Small intestine (tissue), 16 donors: ENCODE measurements at places on chromosomes 3 and 15. TPM values are rescaled to one million over a fixed set of nuclear protein-coding genes. Genes with fewer than 3 reads are reported as not detected.

- H3K4me3 ChIP-seq: no peak overlapping the region
- H3K36me3 ChIP-seq: no peaks in the 10 kb centered on the region
- DNase-seq: peak; percentile 17
- no peaks in the 10 kb centered on the region for H3K27me3 ChIP-seq
These were observed 40.0 kb downstream of the ASB7 start for GRCh38 chr15:100642213-100642949.

GRCh38 chr3:41726891-41727290 lies 235.0 kb downstream of the ULK4 start:
- H3K36me3 ChIP-seq: no peaks in the 10 kb centered on the region
- H3K27ac ChIP-seq: no peak overlapping the region
- no peak for DNase-seq
- H3K4me1 ChIP-seq: no peaks in the 10 kb centered on the region
- no peak overlapping the region for H3K4me3 ChIP-seq
- H3K27me3 ChIP-seq: no peaks in the 10 kb centered on the region

GRCh38 chr3:124361566-124361965 lies 368.7 kb upstream of the UMPS start:
- no peaks in the 10 kb centered on the region for H3K36me3 ChIP-seq
- DNase-seq: no peak

GRCh38 chr15:80309769-80310384 lies 57.9 kb upstream of the CTXND1 start:
- no peak overlapping the region for H3K4me3 ChIP-seq
- no peaks in the 10 kb centered on the region for H3K4me1 ChIP-seq
- H3K27ac ChIP-seq: no peak overlapping the region
- peak; percentile 60 for DNase-seq
- no peaks in the 10 kb centered on the region for H3K36me3 ChIP-seq

The RTP3 gene
- polyA plus RNA-seq: not detected

DNA sequence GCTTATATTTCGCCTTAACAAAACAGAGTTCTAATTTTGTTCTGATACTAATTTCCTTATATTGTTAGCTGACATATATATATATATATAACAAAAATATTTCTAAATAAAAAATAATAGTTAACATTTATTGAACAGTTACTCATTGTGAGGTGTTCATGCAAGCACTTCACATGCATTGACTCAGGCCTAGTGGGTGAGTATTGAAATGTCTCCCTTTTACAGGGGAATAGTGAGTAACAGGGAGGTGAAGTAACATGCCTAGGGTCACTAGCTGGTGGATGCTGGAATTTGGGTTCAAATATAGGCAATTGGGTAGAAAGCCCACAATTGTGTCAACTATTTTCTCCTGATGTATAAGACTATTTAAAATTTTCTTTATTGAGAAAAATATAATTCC lies 102.6 kb upstream of the ZPLD1 start:
- no peaks in the 10 kb centered on the region for H3K27me3 ChIP-seq
- no peaks in the 10 kb centered on the region for H3K36me3 ChIP-seq
- H3K27ac ChIP-seq: no peak overlapping the region
- H3K4me1 ChIP-seq: no peaks in the 10 kb centered on the region
- DNase-seq: no peak
- no peak overlapping the region for H3K4me3 ChIP-seq

The COX17 gene
- polyA plus RNA-seq: 313 TPM

DNA sequence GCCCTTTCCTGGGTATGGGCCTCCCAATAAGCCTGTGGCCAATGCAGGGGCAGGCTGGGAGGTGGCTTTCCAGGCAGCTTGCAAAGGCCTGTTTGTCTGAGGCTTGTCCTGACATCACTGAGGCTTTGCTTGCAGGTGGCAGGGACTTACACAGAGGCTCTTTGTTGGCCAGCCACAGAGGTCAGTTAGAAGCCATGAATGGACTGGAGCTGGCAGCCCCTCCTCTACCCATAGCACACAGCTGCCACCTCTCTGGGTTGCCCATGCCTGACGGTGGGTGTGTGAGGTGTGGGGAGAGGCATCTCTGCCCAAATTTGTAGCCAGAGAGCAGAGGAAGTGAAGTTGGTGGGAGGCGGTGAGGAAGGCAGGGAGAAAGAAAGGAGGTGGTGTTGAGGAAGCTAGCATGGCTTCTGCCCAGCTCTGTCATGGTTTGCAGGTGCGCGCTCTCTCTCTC lies 17.1 kb downstream of the LIMD1 start:
- H3K27ac ChIP-seq: no peak overlapping the region
- peaks cover 2% of the 10 kb centered on the region for H3K4me1 ChIP-seq
- no peaks in the 10 kb centered on the region for H3K36me3 ChIP-seq
- no peaks in the 10 kb centered on the region for H3K27me3 ChIP-seq
- no peak overlapping the region for H3K4me3 ChIP-seq

The SCAANT1 gene
- polyA plus RNA-seq: not detected

The TPRG1 gene
- 1.9 TPM for polyA plus RNA-seq

GRCh38 chr15:92878593-92879053 lies 21.5 kb upstream of the CHD2 start:
- no peaks in the 10 kb centered on the region for H3K27me3 ChIP-seq
- H3K27ac ChIP-seq: peak overlapping the region; percentile 58
- H3K36me3 ChIP-seq: no peaks in the 10 kb centered on the region
- peak; percentile 74 for DNase-seq
- no peak overlapping the region for H3K4me3 ChIP-seq

The PLCL2 gene
- 16.2 TPM for polyA plus RNA-seq

DNA sequence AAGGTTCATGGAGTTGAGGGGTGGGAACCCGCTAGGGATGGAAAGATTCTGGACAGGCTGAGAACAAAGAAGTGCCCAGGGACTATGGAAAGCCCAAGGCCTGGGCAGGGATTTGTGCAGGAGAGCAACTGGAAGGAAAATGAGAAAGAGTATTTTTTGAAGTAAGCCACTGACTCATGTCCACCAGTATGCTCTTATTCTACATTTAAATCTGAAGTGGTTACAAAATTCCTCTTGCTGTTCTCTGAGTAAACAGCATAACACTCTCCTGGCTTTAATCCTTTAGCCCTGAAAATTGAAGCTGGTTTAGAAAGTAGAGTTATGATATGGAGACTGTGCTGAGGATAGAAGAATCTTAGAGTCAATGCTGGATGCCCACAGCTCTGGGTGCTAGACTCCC lies 165.2 kb downstream of the ISL2 start:
- no peaks in the 10 kb centered on the region for H3K36me3 ChIP-seq
- H3K27ac ChIP-seq: no peak overlapping the region
- no peaks in the 10 kb centered on the region for H3K27me3 ChIP-seq
- DNase-seq: no peak
- peaks cover 3% of the 10 kb centered on the region for H3K4me1 ChIP-seq
- H3K4me3 ChIP-seq: no peak overlapping the region

DNA sequence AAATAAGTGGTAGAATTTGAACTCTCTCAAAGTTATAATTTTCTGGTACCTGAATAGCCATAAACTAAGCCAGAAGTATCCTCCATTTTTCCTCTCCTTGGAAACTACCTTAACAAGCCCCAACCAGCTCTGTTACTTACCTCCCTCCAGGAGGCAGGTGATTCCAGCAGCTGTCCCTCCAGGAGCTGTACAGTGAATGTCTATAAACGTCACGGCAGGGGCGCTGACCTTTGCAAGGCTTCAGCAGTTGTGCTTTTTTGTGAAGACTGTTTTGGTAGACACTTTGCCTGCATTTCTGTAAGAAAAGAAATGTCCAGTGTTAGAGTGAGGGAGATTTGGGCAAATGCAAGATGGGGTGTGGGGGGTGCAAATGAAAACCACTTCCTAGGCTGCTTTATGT lies 67.2 kb downstream of the LEO1 start:
- DNase-seq: no peak
- H3K36me3 ChIP-seq: peaks cover 19% of the 10 kb centered on the region
- no peak overlapping the region for H3K4me3 ChIP-seq
- no peaks in the 10 kb centered on the region for H3K4me1 ChIP-seq

DNA sequence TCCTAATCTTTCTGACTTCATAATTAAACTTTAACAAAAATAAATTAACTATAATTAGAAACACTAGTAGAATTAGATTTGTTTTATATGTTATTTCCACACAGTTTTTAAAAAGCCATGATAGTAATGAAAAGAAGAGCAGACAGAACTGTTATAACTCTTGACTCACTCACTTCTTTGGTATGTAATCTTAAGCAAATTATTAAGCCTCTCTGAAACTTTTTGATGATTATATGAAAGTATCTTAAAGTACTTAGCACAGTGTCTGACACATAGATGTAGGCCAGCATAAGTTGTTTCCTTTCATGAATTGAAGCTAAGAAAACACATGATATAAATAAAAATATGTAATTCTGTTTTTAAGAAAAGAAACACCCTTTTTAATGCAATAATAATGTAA lies 123.6 kb upstream of the MLF1 start:
- H3K27ac ChIP-seq: no peak overlapping the region
- H3K27me3 ChIP-seq: no peaks in the 10 kb centered on the region
- no peaks in the 10 kb centered on the region for H3K36me3 ChIP-seq
- H3K4me1 ChIP-seq: no peaks in the 10 kb centered on the region
- no peak overlapping the region for H3K4me3 ChIP-seq
- DNase-seq: no peak

The ARNT2 gene
- polyA plus RNA-seq: 4.4 TPM

DNA sequence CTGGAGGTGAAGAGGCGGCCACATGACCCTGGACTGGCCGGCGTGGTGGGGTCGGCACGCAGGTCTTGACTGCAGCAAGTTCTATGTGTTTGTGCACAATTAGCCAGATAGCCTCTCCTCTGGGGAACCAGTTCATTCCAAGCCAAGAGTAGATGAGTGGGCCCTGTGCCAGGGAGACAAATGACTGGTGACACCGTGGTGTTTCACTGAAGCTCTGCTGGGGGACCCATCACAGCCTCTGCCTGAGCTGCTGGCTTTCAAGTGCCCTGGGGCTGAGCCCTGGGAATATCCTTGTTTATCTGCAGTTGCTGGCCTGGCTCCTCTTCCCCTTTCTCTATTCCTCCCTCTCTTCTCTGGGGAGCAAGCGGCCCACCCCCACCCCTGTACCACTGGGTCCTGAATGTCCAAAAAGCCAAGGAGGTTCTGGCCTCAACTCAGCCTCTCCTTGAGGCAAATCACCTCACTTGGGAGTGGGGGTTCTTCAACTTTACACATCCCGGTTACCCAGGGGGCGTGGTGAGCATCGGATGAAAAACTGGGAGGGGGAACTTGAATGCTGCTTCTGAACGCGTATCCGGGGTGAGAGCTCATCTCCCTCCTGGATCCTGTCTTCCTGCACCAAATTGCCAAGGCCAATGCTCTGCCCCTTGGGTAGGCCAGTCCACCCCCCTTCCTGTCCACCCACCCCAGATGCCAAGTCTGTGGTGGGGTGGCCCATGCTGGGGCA lies 199.6 kb upstream of the LYSMD4 start:
- H3K27ac ChIP-seq: no peak overlapping the region
- no peak overlapping the region for H3K4me3 ChIP-seq
- no peak for DNase-seq
- H3K4me1 ChIP-seq: peaks cover 4% of the 10 kb centered on the region
- H3K27me3 ChIP-seq: no peaks in the 10 kb centered on the region

DNA sequence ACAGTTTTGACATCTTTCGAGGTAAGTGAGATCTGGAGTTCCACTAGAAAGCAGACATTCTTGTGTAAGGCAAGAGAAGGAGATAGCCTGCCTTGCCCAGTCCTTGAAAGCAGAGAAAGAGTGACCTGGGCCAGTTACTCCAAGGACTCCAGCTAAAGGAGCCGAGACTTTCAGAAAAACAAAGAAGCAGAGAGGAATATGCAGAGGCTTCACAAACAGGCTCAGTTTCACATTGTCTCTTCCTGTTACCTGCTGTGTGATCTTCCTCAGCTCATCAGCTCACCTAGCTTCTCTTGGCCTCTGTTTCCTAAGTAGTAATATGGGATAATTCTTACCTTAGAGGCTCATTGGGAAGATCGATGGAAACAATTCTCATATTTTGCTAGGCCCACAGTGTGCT lies 81.0 kb downstream of the CDC25A start:
- no peak overlapping the region for H3K4me3 ChIP-seq
- no peak overlapping the region for H3K27ac ChIP-seq
- H3K36me3 ChIP-seq: no peaks in the 10 kb centered on the region
- no peaks in the 10 kb centered on the region for H3K27me3 ChIP-seq
- no peaks in the 10 kb centered on the region for H3K4me1 ChIP-seq
- no peak for DNase-seq

The CPNE9 gene
- 0.92 TPM for polyA plus RNA-seq

- no peak overlapping the region for H3K27ac ChIP-seq
- H3K4me1 ChIP-seq: no peaks in the 10 kb centered on the region
- no peaks in the 10 kb centered on the region for H3K36me3 ChIP-seq
- no peak overlapping the region for H3K4me3 ChIP-seq
- DNase-seq: no peak
These were observed 80.4 kb downstream of the CHRD start for GRCh38 chr3:184460276-184460675.

DNA sequence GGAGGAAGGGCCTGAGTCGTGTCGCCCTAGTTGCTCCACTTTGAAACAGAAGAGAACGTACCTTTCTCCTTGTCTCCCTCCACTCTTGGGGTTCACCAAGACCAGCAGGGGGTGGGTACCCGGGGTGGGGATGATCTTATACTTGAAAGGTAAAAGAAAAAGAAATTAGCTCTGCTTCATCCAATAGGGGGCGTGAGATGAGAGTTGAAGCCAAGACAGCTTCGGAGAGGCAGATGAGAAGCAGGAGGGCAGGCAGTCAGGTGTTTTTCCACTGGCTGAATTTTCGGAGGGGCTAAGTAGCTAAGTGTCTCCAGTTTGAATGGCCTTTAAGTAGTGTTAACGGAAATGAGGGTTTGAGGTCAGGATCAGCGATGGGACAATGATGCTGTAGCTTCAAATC lies 100.4 kb downstream of the DGKG start:
- H3K27ac ChIP-seq: no peak overlapping the region
- no peaks in the 10 kb centered on the region for H3K36me3 ChIP-seq
- no peaks in the 10 kb centered on the region for H3K27me3 ChIP-seq
- H3K4me1 ChIP-seq: no peaks in the 10 kb centered on the region
- H3K4me3 ChIP-seq: no peak overlapping the region

DNA sequence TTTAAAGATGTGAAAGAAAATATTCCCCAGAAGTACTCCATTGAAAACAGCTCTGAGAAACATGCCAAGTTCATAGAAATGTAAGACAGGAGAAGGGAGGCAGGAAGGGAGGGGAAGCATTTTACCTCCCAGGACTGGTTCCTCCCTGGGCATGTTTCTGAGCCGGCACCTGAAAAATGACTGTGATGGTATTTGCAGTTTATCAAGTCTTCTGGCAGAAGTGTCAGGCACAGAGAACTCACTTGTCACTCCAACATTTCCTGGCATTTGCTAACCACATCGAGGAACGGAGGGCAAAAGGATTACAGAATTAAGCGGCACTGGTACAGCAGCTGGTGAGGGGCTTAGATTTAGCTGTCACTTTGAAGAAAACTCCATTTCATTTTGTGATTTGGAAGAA lies 1054.0 kb downstream of the TUSC7 start:
- H3K36me3 ChIP-seq: no peaks in the 10 kb centered on the region
- no peak overlapping the region for H3K4me3 ChIP-seq
- H3K27me3 ChIP-seq: no peaks in the 10 kb centered on the region

GRCh38 chr15:70604666-70605315 lies 158.6 kb downstream of the UACA start:
- H3K27me3 ChIP-seq: no peaks in the 10 kb centered on the region
- no peaks in the 10 kb centered on the region for H3K36me3 ChIP-seq
- no peaks in the 10 kb centered on the region for H3K4me1 ChIP-seq
- no peak overlapping the region for H3K27ac ChIP-seq
- H3K4me3 ChIP-seq: no peak overlapping the region

The SPTBN5 gene
- 0.60 TPM for polyA plus RNA-seq

GRCh38 chr3:50545781-50546180 lies 21.8 kb downstream of the C3orf18 start:
- DNase-seq: no peak
- H3K27me3 ChIP-seq: no peaks in the 10 kb centered on the region
- H3K27ac ChIP-seq: no peak overlapping the region
- H3K4me1 ChIP-seq: peaks cover 7% of the 10 kb centered on the region
- no peak overlapping the region for H3K4me3 ChIP-seq
- no peaks in the 10 kb centered on the region for H3K36me3 ChIP-seq

GRCh38 chr15:27782125-27782524 lies 317.0 kb downstream of the OCA2 start:
- H3K36me3 ChIP-seq: no peaks in the 10 kb centered on the region
- H3K4me1 ChIP-seq: no peaks in the 10 kb centered on the region
- DNase-seq: no peak
- no peaks in the 10 kb centered on the region for H3K27me3 ChIP-seq

The GUCA1C gene
- not detected for polyA plus RNA-seq
